ENCODE measurements at places on chromosomes 3 and 15. TPM values are rescaled to one million over a fixed set of nuclear protein-coding genes. Genes with fewer than 3 reads are reported as not detected.

GPR62 gene
- total RNA-seq = not detected

NME9 gene
- not detected for total RNA-seq

MINDY2 gene
- total RNA-seq = 8.8 TPM

ATP10A gene
- total RNA-seq = 20.8 TPM

ECT2 gene
- 6.0 TPM for total RNA-seq

MRPL3 gene
- 81.9 TPM for total RNA-seq

CHRNA3 gene
- not detected for total RNA-seq

DLEC1 gene
- total RNA-seq = 0.12 TPM

TGM4 gene
- 0.17 TPM for total RNA-seq

GOLGA6B gene
- not detected for total RNA-seq

FANCD2 gene
- total RNA-seq = 1.8 TPM

TMEM212 gene
- total RNA-seq = not detected

FGF7 gene
- 42.9 TPM for total RNA-seq

EXD1 gene
- total RNA-seq = not detected

OXTR gene
- total RNA-seq = 4.2 TPM

FETUB gene
- not detected for total RNA-seq

RBP2 gene
- total RNA-seq = not detected

FSTL1 gene
- 1,923 TPM for total RNA-seq

ABI3BP gene
- total RNA-seq = 6.8 TPM

IL5RA gene
- not detected for total RNA-seq

SLC27A2 gene
- not detected for total RNA-seq

DAZL gene
- total RNA-seq = not detected

SERPINI2 gene
- not detected for total RNA-seq

C3orf70 gene
- 4.3 TPM for total RNA-seq

ACTRT3 gene
- total RNA-seq = 6.5 TPM

CYP8B1 gene
- not detected for total RNA-seq

EPB42 gene
- total RNA-seq = not detected

TOP2B gene
- 40.6 TPM for total RNA-seq

TMEM158 gene
- 39.8 TPM for total RNA-seq

GPR156 gene
- 0.23 TPM for total RNA-seq

NCKIPSD gene
- total RNA-seq = 20.1 TPM

SKOR1 gene
- under 0.01 TPM for total RNA-seq

C2CD4B gene
- 0.77 TPM for total RNA-seq

GOLGA6A gene
- not detected for total RNA-seq

SLC22A14 gene
- total RNA-seq = not detected

CERS3 gene
- not detected for total RNA-seq

SAXO2 gene
- 0.51 TPM for total RNA-seq

EFCC1 gene
- not detected for total RNA-seq

ACKR4 gene
- total RNA-seq = 0.23 TPM

KCNMB3 gene
- total RNA-seq = 0.26 TPM

ZNF662 gene
- 1.4 TPM for total RNA-seq

Measured in pericardium fibroblast (primary cell).